ENCODE measurements at places on chromosomes 5 and 9. TPM values are rescaled to one million over a fixed set of nuclear protein-coding genes. Genes with fewer than 3 reads are reported as not detected.

DNA sequence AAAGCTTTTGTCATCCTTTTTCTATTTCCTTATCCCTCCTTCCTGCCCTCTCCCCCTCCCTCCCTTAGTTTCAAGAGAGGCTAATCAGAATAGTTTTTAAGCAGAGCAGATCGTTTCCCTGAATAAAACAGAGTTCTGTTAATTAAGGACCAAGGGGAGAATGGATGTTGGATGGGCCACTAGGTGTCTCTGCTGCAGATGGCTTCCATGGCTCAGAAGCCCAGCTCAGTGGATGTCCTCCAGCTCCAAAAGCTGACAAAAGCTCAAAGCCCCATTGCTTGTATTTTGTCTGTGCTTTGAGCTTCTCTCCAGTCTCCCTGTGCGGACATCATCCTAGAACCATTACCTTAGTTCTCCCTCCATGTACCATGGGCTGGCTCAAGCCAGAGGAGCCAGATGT lies 21.0 kb upstream of the NPR3 start:
- H3K4me3 ChIP-seq = no peak overlapping the region
- no peak for DNase-seq
- H3K27me3 ChIP-seq = no peaks in the 10 kb centered on the region

- no peaks in the 10 kb centered on the region for H3K36me3 ChIP-seq
- H3K4me3 ChIP-seq = no peak overlapping the region
- no peak overlapping the region for H3K27ac ChIP-seq
- no peaks in the 10 kb centered on the region for H3K4me1 ChIP-seq
- no peak for DNase-seq
Measured at GRCh38 chr9:69931340-69931739, 110.7 kb downstream of the CFAP95 start.

DNA sequence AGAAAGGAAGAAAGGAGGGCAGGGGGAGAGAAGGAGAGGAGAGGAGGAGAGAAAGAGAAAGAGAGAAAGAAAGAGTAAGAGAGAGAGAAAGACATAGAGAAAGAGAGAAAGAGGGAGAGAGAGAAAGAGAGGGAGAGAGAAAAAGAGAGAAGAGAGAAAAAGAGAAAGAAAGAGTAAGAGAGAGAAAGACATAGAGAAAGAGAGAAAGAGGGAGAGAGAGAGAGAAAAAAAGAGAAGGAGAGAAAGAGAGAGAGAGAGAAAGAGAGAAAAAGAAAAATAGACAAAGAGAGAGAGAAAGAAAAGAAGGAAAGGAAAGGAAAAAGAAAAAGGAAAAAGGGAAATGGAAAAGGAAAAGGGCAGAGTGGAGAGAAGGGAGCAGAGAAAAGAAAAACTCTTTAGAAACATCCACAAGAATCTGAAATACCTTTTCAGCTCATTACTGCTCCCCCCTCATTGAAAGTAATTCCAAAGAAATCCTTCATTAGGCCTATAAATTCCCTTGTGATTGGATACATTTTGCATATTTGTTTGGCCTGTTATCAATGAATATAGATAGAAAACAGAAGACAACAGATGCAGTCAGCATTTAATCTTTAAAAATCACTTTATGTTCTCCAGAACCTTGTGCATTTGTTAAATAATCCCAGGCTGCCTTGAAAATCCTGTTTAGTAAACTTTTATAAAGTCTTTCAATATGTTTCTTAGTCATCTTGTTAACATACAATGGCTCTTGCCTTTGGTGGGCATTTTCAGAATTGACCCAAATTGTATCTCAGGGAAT lies 411.5 kb downstream of the NFIB start:
- no peak for DNase-seq
- H3K36me3 ChIP-seq = no peaks in the 10 kb centered on the region
- H3K4me1 ChIP-seq = no peaks in the 10 kb centered on the region
- no peaks in the 10 kb centered on the region for H3K27me3 ChIP-seq

DNA sequence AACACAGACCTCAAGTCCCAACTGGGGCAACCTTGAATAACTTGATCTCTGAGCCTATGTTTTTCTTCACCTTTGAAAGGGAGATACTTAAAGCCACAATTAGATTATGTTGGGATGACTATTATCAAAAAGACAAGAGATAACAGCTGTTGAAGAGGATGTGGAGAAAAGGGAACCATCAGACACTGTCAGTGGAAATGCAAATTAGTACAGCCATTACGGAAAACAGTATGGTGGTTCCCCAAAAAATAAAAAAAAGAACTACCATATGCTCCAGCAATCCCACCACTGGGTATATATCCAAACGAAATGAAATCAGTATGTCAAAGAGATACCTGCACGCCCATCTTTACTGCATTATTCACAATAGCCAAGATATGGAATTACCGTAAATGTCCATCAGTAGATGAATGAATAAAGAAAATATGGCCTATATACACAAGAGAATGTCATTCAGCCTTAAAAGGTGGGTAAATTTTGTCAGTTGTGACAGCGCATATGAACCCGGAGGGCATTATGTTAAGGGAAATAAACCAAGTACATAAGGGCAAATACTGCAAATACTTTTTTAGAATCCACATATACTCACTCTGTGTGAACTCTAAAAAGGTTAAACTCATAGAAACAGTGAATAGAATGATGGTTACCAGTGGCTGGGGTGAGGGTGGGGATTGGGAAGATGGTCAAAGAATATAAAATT lies 12.7 kb downstream of the FAT2 start:
- H3K27ac ChIP-seq = no peak overlapping the region
- no peaks in the 10 kb centered on the region for H3K27me3 ChIP-seq
- H3K4me1 ChIP-seq = peaks cover 6% of the 10 kb centered on the region
- no peaks in the 10 kb centered on the region for H3K36me3 ChIP-seq
- no peak overlapping the region for H3K4me3 ChIP-seq
- DNase-seq = no peak

The TRIM7 gene
- 4.3 TPM for total RNA-seq

- no peaks in the 10 kb centered on the region for H3K4me1 ChIP-seq
- no peak overlapping the region for H3K27ac ChIP-seq
- peak; percentile 69 for DNase-seq
Measured at GRCh38 chr9:36728651-36729520, 156.2 kb downstream of the MELK start.

The DMGDH gene
- total RNA-seq = 1.3 TPM

DNA sequence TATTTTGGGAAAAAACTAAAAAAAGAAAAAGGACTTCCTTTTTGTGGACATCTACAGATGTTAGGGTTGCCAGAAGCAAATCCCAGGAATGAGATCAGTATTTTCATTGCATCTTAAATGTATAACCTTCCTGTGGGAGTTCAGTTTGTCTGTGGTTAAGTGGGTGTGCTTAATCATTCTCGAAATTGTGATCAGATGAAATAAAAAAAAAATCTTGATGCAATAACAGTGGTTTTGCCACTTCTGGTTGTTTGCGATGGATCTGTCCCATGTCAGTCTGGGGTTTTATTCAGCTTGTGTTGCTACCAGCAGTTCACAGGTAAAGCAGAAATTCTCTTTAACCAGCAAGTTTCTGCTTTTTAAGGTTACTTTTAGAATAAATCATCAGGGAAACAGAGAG lies 179.0 kb downstream of the MAN2A1 start:
- H3K27me3 ChIP-seq = no peaks in the 10 kb centered on the region
- peaks cover 32% of the 10 kb centered on the region for H3K36me3 ChIP-seq
- H3K4me1 ChIP-seq = no peaks in the 10 kb centered on the region
- H3K27ac ChIP-seq = no peak overlapping the region

DNA sequence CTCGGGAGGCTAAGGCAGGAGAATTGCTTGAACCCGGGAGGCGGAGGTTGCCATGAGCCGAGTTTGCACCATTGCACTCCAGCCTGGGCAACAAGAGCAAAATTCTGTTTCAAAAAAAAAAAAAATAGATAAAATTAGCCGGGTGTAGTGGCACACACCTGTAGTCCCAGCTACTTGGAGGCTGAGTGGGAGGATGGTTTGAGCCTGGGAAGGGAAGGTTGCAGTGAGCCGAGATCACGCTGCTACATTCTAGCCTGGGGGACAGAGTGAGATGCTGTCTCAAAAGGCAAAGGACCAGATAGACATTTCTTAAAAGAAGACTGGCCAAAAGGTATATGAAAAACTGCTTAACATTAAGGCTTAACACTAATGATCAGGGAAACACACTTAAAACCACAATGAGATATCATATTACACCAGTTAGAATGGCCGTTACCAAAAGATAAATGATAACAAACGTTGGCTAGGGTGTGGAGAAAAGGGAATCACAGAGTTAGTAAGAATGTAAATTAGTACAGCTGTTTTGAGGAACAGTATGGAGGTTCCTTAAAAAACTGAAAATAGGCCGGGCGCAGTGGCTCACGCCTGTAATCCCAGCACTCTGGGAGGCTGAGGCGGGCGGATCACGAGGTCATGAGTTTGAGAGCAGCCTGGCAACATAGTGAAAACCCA lies 10.1 kb upstream of the MARVELD2 start:
- no peak for DNase-seq
- no peaks in the 10 kb centered on the region for H3K27me3 ChIP-seq
- H3K27ac ChIP-seq = no peak overlapping the region

The NUTM2F gene
- not detected for total RNA-seq

DNA sequence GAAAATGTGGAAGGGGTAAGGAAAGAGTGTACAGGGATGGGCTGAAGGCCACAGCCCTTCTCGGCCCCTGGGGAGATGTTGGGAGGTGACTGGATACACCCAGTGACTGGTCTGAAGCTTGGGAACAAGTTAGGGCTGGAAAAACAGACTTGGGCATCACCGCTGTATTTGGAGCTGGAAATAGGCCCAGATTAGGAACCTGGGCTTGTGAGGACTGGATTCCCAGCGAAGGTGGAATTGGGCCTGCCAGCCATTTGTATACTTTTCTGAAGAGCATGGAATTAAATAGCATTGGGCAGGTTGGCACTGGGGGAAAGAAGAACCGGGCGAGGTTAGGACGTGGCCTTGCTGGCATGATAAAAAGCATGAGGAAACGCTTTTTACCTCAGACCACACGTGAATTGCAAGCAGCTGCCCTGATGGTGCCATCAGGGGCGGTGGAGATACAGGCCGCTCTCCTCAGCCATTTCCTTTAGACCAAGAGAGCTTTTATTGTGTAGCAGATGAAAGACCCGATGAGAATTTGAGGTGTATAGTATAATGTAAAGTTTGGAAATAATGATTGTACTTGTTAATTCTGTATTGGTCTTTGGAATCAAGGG lies 37.8 kb downstream of the OTULIN start:
- peaks cover 65% of the 10 kb centered on the region for H3K36me3 ChIP-seq
- H3K27ac ChIP-seq = no peak overlapping the region
- DNase-seq = no peak
- H3K4me3 ChIP-seq = no peak overlapping the region
- H3K4me1 ChIP-seq = peaks cover 5% of the 10 kb centered on the region
- H3K27me3 ChIP-seq = no peaks in the 10 kb centered on the region

GRCh38 chr9:88268886-88269285 lies 119.4 kb upstream of the SPIN1 start:
- no peaks in the 10 kb centered on the region for H3K4me1 ChIP-seq
- H3K4me3 ChIP-seq = no peak overlapping the region
- H3K27me3 ChIP-seq = no peaks in the 10 kb centered on the region
- no peak overlapping the region for H3K27ac ChIP-seq
- H3K36me3 ChIP-seq = no peaks in the 10 kb centered on the region
- DNase-seq = no peak

The IFNK gene
- not detected for total RNA-seq

GRCh38 chr9:92763721-92764380 lies 782 bp downstream of the BICD2 start:
- no peaks in the 10 kb centered on the region for H3K36me3 ChIP-seq
- H3K4me1 ChIP-seq = peaks cover 55% of the 10 kb centered on the region
- H3K27ac ChIP-seq = peak overlapping the region; percentile 89
- peak overlapping the region; percentile 99 for H3K4me3 ChIP-seq
- no peaks in the 10 kb centered on the region for H3K27me3 ChIP-seq
- peak; percentile 68 for DNase-seq

DNA sequence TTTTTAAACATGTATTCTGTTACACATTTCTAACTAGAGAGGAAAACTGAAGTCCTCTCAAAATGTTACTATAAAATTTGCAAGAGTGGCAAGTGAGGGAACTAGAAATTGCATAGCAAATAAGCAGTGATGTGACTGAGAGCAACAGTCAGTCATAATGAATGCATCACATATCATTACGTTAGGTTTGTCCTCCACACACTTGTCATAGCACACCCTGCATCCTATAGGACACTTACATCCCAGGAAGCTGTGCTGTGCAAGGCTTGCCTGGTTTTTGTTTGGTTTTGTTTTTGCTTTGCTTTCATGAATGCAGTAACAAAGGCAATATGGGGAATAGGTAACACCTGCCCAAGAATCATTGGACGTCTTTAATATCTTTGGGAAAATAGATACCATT lies 10.8 kb downstream of the NFIB start:
- H3K27me3 ChIP-seq = no peaks in the 10 kb centered on the region
- no peak for DNase-seq
- peaks cover 27% of the 10 kb centered on the region for H3K4me1 ChIP-seq
- H3K36me3 ChIP-seq = no peaks in the 10 kb centered on the region

DNA sequence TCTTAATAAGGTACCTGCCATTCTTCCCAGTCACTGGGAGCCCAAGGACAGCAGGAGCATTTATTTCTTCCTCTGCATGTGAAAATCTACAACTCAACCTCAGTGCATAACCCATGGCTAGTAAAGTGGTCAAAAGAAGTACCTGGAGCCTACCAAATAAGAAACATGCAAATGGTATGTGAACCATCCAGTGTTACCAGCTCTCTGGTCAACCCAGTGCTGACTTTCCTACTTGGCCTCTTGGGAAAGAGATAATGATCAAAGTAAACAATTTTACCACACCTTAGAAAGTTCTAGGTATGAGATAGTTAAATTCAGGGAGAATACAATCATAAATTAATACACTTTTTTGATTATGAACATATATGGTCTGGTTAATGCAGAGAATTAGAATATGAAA lies 325.6 kb downstream of the ENC1 start:
- H3K4me1 ChIP-seq = peaks cover 6% of the 10 kb centered on the region
- DNase-seq = no peak
- no peaks in the 10 kb centered on the region for H3K36me3 ChIP-seq
- H3K27me3 ChIP-seq = no peaks in the 10 kb centered on the region
- H3K27ac ChIP-seq = no peak overlapping the region

The KCNV2 gene
- not detected for total RNA-seq

GRCh38 chr5:123207852-123208251 lies 118.8 kb downstream of the PRDM6 start:
- no peaks in the 10 kb centered on the region for H3K36me3 ChIP-seq
- no peaks in the 10 kb centered on the region for H3K27me3 ChIP-seq
- DNase-seq = no peak

GRCh38 chr5:179401-179800 lies 11.9 kb upstream of the LRRC14B start:
- H3K36me3 ChIP-seq = no peaks in the 10 kb centered on the region
- no peaks in the 10 kb centered on the region for H3K4me1 ChIP-seq
- H3K27me3 ChIP-seq = no peaks in the 10 kb centered on the region
- H3K27ac ChIP-seq = no peak overlapping the region

GRCh38 chr9:79471580-79472543 lies 99.9 kb upstream of the TLE4 start:
- no peaks in the 10 kb centered on the region for H3K36me3 ChIP-seq
- no peak overlapping the region for H3K27ac ChIP-seq
- no peaks in the 10 kb centered on the region for H3K27me3 ChIP-seq
- H3K4me3 ChIP-seq = no peak overlapping the region
